Stimulated activated CD8-positive, alpha-beta memory T cell treated with anti-CD3 and anti-CD28 coated beads, Interleukin-2, amount 100 ng/mL, for 1 hour (primary cell): ENCODE measurements at places on chromosomes 1 and 21.

DNA sequence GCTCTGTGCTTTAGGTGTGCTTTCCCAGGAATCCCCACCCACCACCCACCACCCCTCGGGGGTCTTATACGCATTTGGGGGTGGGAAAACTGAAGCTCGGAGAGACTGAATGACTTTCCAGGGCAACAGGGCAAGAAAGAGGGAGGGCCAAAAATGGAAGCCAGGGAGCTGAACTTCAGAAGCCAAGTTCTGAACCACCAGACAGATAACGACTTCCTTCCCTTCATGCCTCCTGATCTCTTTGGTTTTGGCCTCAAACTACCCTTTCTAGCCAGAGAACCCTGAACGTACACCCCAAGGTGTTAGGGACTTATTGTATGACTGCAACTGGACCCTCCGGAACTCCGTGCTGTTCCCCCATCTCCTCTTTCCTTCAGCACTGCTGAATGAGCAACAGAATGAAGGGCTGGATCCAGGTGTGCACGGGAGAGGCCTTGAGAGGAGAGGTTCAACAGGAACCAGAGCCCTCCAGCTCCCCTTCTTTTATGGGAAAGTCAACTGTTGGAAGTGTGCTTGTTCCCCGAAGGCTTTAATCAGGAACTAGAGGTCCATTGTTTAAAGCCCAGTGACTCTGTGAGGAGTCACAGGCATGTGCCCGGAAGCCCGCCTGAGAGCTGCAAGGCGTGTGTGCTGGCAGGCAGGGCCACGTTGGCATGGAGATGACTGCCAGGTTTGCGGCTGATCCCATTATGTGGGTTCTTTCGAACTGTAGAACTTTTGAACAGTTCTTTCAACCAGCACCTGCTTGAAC lies 3.1 kb downstream of the BACE2 start:
- no peak for DNase-seq

DNA sequence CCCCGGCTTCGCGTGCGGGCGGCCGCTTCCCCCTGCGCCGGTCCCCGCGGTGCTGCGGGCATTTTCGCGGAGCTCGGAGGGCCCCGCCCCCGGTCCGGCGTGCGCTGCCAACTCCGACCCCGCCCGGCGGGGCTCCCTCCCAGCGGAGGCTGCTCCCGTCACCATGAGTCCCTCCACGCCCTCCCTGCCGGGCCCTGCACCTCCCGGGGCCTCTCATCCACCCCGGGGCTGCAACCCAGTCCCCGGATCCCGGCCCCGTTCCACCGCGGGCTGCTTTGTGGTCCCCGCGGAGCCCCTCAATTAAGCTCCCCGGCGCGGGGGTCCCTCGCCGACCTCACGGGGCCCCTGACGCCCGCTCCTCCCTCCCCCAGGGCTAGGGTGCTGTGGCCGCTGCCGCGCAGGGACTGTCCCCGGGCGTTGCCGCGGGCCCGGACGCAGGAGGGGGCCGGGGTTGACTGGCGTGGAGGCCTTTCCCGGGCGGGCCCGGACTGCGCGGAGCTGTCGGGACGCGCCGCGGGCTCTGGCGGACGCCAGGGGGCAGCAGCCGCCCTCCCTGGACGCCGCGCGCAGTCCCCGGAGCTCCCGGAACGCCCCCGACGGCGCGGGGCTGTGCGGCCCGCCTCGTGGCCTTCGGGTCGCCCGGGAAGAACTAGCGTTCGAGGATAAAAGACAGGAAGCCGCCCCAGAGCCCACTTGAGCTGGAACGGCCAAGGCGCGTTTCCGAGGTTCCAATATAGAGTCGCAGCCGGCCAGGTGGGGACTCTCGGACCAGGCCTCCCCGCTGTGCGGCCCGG lies 159.2 kb downstream of the RUNX1 start:
- peak; percentile 55 for DNase-seq

DNA sequence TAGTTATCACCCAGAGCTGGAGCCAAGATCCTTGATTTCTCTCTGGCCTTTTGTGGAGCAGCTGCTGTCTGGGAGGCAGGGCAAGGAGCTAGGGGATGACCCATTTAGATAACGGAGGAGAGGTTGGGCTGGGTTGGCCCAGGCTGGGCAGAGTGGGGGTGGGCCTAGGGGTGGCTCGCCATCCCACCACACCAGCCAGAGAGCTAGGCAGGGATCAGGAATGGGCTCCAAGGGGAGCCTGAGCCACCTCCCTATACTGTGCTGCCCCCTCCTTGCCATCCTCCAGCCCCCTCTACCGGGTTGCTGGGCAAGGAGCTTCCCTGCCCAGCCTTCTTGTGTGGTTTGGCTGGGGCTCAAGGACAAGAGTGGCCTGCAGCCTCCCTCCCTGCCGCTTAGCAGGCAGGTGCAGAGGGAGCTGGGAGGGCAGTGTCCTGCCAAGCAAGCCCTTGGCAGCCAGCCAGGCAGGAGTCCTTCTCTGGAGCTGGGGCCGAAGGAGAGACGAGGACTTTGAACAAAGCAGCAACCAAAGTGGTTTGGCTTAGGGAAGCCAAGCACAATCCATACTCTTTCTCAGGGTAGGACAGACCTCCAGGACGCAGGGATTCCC lies 4.1 kb downstream of the NUAK2 start:
- no peak for DNase-seq

DNA sequence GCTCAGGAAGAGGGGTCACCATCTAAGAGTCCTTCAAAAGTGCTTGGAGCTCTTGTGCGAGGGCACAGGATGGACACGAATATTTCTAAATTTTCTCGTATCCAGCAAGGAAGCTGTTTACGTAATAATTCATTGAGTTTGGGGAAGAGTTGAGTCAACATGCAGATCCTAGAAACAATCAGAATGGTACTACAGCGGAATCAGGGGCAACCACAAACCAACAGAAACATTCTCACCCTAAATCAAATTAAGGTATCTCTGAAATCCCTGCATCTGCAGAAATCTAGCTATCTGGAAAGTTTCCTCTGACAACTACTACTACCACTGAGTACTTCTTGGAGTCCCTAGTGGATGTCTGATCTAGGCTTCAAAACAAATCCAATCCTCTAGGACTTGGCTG lies 352.4 kb downstream of the LTN1 start:
- no peak for DNase-seq

GRCh38 chr1:227726924-227727599 lies 8.0 kb downstream of the JMJD4 start:
- no peak for DNase-seq

- no peak for DNase-seq
Observed at GRCh38 chr21:23712166-23712565, 1895.1 kb downstream of the MRPL39 start.

DNA sequence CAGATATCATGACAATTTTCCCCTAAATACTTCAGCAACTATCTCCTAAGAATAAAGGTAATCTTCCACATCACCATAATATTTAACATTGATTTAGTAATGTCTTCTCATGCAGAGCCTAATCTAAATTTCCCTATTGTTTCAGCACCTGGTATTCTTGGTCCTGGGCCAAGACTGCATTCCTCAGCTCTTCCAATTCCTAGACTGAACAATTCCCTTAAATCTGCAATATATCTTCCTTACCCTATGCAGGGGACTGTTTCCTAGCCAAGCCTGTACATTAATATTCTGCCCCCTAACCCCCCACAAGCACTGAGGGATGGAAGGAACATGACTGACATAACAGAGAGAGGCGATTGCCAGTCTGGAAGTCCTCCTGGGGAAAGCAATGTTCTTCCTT lies 28.7 kb upstream of the DISP1 start:
- DNase-seq, result no peak

- DNase-seq, result no peak
Observed at GRCh38 chr1:162062542-162063015, 6.9 kb upstream of the NOS1AP start.

DNA sequence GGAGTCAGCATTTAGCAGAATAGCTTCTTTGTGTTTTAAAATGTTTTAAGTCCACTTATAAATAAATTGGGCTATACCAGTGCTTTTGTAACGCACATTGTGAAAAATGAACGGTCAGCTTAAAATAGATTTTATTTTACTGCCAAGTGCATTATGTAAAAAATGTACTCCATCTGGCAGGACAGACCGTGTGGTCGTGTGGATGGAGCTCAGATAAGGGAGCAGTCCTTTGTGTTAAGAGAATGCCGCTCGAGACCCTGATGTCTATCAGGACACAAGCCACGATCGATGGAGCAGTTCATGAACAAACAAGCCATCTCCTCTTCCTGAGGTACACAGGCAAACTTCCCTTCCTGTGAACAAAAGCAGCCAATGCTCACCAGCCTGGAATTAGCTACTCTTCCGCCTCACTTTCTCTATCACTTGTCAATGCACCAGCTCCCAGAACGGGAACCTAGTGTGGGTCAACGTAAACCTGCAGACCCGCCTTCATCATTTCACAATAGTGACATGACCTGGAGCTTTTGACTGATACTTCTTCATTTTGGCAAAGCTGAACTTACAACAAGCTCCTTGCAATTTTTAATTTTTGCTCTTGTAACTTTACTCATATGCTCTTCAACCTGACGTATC lies 243.5 kb downstream of the TGFB2 start:
- DNase-seq, result no peak
